ENCODE measurements at places on chromosomes 3 and 15.

DNA sequence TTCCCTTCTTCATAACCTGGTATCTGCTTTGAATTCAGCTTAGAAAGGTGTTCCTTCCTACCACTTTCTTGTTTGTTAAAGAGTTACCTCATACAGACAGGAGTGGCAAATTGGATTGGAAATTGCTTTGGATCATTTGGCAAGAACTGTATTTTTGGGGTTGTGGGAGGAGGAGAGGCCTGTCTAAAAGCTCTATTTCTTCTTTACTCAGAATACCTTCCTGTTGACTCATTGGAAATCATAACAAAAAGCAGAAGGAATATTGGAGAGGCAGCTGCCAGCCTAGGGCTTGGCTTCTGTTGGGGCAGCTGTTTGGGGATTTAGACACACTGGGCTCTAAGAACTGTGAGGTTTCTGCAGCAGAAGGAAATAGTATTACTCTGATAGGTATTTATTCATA is 14.2 kb downstream of the IQGAP1 start:
- DNase-seq = no peak

DNA sequence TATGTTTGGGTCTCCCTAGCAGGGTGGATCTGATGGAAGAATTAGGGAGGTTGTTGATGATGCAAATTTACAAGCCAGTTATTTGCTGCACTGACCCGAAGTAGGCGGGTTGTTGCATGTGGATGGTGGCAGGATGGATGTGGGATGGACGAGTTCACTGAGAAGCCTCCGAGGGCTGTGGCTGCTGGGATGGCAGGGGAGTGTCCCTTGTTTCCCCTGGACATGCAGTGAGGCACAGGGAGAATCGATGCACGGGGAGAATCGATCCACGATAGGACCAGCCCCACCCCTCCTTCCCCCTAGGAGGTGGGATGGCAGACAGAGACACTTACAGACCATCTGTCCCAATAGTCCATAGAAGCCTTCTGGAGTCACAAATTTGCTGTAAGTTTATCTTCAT is 31.0 kb upstream of the KLF13 start:
- no peak for DNase-seq

- DNase-seq = peak; percentile 54
Measured at GRCh38 chr15:44584162-44584749, 47.3 kb downstream of the EIF3J start.

GRCh38 chr15:58498821-58499580 is 67.2 kb downstream of the LIPC start:
- no peak for DNase-seq

- DNase-seq = no peak
Measured at GRCh38 chr3:61117045-61117898, 134.0 kb downstream of the FHIT start.

DNA sequence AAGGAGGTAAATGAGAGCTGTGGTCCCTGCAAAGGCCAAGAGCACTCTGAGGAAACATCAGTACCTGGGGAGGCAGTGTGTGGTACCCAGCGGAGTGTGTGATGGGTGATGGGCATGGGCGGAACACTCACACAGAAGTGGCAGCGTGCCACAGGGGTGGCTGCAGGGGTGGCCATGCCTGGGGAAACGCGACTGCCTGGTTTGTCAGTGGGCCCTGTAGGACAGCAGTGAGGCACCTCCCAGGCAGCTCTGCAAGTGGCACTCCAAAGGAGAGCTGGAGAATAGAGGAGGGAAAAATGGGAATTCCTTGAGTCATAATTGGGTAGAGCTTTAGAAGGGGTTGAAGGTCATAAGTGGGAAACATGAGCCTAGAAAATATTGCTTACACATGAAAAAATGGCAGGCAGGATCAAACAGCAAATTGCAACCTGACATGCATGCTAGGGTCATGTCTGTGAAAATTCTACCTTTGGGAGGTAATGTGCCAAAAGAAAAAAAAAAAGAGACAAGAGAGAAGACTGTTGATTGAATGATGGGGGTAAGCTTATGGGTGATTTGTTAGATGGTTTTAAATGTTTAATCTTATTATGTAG is 138.4 kb downstream of the RPLP1 start:
- no peak for DNase-seq

GRCh38 chr3:72309661-72310418 is 524.9 kb upstream of the PROK2 start:
- DNase-seq = no peak

Data from activated CD4-positive, alpha-beta T cell treated with anti-CD3 and anti-CD28 coated beads, Interleukin-2, amount 50 U/mL, for 1 hour (primary cell).